ENCODE measurements at places on chromosomes 16 and 17. TPM values are rescaled to one million over a fixed set of nuclear protein-coding genes. Genes with fewer than 3 reads are reported as not detected.

ATP2A3 gene
- 2.9 TPM for total RNA-seq

HSBP1 gene
- 39.9 TPM for total RNA-seq

PTX4 gene
- total RNA-seq, result 0.32 TPM

CUEDC1 gene
- 21.6 TPM for total RNA-seq

PIPOX gene
- total RNA-seq, result 1.7 TPM

CACNG4 gene
- not detected for total RNA-seq

GSG1L gene
- total RNA-seq, result not detected
